ENCODE measurements at places on chromosomes 12 and 14.

GRCh38 chr12:124821252-124822200 is 42.1 kb downstream of the SCARB1 start:
- DNase-seq = no peak

DNA sequence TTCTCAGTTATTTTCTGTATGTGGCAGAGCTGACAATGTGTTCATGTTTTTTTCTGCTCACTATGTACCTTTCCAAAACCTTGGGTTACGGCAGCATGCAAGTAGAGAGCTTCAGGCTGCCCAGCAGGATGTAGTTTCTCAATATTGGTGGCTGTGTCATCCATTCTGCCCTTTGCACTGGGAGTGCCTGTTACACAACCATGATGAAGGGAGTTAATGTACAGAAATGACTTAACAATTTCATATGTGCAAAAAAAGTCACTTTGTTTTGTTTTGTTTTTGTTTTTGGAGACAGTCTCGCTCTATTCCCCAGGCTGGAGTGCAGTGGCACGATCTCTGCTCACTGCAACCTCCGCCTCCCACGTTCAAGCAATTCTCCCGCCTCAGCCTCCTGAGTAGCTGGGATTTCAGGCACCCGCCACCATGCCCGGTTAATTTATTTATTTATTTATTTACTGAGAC is 6.1 kb upstream of the CNIH1 start:
- DNase-seq = no peak

DNA sequence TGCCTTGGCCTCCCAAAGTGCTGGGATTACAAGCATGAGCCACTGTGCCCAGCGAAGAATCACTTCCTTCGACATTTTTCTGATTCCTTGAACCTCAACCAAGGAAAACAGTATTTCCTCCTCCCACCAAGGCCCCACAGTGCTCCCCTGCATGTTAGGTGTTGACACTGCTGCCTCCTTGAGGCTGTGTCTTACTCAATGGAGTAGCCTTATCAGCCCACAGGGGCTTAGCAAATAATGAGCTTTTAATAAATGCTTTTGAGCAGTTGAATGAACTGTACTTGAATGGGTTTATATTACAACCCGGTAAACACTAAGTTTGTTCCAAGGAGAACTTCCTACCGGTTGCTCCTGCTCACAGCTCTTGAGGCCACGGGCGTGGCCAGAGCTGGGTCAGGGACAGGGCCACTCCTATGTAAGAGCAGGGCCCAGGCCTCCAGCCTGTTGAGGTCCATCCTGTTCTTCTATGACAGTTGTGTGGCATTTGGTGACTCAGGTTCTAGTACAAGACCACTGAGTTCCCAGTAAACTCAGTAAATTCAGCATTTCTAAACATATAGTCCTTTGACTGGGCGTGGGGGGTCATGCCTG is 36.8 kb upstream of the TUBA1A start:
- no peak for DNase-seq

GRCh38 chr14:52885230-52885629 is 65.6 kb downstream of the FERMT2 start:
- DNase-seq = no peak

GRCh38 chr14:68924186-68925158 is 54.6 kb downstream of the ACTN1 start:
- no peak for DNase-seq

GRCh38 chr14:21719841-21720240 is 46.2 kb upstream of the OR4E1 start:
- no peak for DNase-seq

GRCh38 chr12:58765653-58766512 is 154.4 kb downstream of the LRIG3 start:
- peak; percentile 77 for DNase-seq

- peak; percentile 86 for DNase-seq
Measured at GRCh38 chr12:132268674-132269073, 60.7 kb downstream of the GALNT9 start.

DNA sequence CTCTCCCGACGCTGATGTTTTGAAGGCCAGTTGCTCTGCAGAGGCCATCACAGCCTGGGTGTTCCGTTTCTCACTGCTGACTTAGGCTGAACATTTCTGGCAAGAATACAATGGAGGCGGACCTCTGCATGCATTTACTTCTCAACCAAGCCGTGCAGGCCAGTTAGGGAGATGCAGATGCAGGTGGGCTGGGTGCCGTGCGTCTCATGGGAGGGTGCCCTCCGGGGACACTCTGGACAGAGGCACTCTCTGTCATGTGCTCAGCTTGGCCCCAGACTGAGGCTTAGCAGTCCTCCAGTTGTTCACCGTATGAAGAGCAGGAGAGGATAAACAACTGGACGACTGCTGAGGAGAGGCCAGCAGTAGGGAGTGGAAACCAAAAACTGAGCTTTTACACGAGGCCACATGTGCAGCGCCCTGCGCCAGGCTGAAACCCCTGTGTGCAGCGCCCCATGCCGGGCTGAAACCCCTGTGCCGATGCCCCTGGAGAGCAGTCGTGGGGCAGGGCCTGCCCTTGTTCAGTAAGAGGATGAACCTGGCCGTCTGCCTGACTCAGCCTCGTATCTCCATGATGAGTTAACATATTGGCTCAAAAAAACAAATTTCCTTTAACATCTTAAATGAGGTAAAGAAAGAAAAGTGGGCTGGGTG is 32.3 kb downstream of the DDX51 start:
- no peak for DNase-seq

GRCh38 chr14:64062381-64063115 is 209.7 kb downstream of the SYNE2 start:
- DNase-seq = peak; percentile 66

DNA sequence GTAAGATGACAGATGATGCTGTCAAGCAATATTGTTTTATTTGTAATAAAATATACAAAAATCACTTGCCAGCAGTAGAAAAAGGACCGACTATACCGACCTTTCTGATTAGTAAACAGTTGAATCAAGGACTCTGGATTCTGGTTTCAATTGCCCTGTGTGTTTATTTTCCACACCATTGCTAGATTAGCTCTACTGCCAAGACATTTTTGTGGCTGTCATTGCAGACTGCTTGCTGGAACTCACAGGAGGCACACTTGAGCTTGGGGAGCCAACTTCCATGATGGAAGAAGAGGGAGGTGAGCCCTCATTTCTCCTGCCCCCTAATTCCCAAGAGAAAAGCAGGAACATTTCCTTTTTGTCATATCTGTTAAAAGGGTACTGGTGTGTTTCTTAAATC is 51.3 kb downstream of the MAPKAPK5 start:
- no peak for DNase-seq

DNA sequence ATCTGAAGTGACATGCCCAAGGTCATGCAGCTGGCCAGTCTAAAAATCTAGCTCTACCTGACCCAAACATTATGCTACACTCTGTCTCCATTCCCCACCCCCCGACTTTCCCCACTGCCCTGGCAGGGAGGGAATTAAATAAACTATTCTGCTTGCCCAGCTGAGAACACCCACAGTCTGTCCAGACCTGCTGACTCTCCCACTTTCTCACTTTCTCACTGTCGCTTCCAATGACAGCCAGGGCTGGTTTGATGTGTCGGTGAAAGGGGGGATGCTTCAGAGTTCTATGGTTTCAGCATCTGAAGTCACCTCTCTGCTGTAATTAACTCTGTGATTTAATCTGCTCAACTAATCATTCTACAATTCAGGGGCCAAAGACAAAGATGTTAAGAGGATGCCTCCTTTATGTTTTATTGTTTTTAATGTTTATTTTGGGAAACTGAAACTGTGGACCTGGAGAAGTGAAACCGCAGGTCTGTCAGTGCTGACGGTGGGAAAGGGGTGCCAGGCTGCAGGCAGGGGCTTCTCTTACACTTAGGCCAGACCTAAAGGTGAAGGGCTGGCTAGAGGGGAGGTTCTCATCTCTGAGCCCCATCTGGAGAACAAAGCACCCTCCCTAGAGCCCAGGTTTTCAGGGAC is 8.1 kb upstream of the MSI1 start:
- no peak for DNase-seq

DNA sequence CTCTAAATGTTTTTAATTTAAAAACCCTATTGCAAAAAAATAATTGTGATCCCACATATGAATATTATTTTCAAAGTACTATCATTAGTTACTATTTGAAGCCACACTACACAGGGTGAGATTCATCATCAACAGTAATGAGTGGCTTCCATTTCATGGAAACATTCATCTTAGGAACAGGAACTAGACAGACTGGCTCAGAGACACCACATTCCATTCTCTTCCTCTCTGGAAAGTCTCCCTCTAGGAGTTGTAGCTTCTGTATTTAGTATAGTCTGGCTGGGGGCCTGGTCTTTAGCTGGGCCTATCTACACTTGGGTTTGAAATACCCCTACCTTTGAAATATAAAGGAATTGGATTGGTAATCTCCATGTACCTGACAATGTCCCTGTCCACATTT is 6.2 kb upstream of the VDR start:
- DNase-seq = no peak

DNA sequence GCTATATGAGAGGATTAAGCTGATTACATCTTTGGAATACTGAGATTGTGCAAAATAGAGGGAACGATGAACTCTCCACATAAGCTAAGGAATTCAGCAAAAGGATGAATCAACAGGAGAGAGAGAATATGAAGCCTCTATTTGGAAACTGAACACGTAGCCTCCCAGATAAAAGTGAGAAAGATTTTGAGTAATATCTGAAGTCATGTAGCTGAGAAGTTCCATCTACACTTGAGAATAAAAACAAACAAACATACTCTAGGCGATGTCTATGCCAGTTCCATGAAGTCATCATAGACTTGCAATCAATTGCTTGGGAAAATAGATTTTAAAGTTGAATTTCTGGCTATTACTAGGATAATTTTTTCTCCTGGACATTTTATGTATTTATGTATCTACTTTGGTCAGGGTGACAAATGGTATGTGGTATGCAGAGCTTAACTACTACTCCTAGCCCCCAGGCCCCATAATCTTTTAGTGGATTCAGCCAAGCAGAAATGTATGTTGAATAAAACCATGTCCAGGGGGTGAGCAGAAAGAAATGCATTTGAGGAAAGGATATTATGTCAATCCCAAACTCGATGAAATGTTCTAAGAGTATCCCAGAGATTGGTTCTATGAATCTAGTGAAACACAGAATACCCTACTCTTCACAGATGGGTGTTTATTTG is 627.4 kb downstream of the DIO2 start:
- DNase-seq = no peak

- DNase-seq = no peak
Measured at GRCh38 chr12:75809746-75810145, 221.8 kb downstream of the PHLDA1 start.

GRCh38 chr12:12616512-12617310 is 5.0 kb downstream of the CREBL2 start:
- DNase-seq = no peak

DNA sequence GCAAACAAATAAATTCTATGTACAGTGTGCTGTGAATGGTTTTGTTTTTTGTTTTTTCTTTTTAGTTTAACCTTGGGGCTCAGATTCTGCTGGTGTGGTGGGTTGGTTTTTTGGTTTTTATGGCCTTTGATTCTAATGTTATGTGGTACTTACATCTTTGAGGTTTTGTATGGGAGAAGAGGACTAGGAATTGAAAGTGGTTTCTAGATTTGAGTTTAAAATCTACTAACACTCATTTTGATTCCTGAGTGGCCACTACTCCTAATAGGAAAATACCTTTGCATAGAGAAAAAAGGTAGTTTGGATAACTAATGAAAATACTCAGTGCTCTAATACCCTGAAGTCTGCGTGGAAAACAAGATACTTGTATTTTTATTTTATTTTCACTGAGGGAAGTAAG is 137.7 kb downstream of the MON2 start:
- no peak for DNase-seq

DNA sequence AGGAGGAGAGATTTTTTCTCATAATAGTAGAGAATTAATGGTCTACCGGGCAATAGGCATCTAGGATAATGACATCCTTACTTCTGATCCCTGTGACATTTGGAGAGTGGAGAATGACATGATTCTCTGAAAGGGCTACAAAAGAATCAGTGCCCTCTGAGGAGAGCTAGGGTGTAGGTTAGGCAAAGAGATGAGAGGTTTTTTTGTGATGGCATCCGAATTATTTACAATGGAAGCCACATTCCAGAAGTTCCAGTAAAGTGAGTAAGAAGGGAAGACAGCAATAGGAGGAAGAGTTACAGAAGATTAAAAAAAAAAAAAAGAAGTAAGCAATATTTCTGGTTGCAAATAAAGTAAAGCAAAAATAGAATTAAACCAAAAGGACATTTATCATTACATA is 478.0 kb downstream of the RMST start:
- DNase-seq = no peak

GRCh38 chr12:9346866-9347327 is 138.7 kb upstream of the PZP start:
- no peak for DNase-seq

DNA sequence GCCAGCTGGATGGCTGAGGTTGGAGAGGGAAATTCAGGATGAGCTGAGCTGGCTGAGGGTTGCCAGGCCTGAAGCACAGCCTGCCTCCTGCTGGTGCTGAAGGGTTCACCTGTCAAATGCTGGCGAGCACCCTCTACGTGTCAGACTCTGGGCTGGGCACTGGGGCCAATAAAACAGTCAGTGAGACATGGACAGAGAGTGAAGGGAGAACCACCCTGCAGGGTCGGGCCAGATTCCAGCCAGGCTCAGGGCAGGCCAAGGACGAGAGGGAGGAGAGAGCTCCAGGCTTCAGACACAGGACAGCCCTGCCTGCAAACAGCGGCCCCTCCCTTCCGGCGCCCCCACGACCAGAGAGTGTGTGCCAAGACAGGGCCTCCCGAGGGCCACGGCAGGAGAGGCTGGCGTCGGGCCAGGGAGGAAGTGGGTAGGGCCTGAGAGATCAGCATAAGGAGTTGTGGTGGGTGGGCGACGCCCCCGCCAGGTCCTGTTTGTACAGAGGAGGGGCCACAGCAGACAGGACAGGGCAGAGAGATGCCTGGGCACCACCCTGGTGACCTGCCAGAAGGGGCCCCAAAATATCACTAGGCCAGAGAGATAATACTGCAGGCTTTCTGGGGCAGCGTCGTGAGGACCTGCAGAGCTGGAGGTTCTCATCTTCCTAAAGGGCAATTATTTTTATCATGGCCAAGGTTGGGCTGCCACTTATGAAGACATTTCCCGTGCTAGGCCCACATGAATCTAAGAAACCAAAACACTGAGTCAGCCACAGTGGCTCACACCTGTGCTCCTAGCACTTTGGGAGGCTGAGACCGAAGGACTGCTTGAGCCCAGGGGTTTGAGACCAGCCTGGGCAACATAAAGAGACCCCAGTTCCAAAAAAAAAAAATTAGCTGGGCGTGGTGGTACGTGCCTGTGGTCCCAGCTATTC is 73.1 kb upstream of the GPR68 start:
- peak; percentile 36 for DNase-seq

- peak; percentile 86 for DNase-seq
Measured at GRCh38 chr14:97878727-97879126, 1081.5 kb downstream of the VRK1 start.

- no peak for DNase-seq
Measured at GRCh38 chr12:129276361-129277060, 423.2 kb downstream of the GLT1D1 start.

DNA sequence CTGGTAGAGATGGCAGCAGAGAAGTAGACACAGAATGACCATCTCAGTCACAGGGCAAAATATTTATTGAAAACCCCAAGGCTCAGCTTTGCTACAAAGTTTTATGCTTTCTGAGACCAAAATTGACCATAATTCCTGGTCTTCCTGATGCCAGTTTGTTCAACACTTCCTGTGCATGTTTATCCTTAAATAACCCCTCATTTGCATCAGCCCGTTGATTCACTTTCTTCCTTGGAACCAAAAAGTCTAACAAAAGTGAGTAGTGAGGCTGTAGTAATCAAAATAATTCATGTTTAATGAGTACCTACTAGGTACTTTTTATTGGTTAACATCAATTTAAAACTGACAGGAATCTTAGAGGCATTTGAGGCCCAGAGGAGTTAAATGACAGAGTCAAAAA is 51.7 kb downstream of the TRHDE start:
- DNase-seq = no peak

- no peak for DNase-seq
Measured at GRCh38 chr12:75834591-75834990, 197.0 kb downstream of the PHLDA1 start.
